ENCODE measurements at places on chromosomes 12 and 14.

DNA sequence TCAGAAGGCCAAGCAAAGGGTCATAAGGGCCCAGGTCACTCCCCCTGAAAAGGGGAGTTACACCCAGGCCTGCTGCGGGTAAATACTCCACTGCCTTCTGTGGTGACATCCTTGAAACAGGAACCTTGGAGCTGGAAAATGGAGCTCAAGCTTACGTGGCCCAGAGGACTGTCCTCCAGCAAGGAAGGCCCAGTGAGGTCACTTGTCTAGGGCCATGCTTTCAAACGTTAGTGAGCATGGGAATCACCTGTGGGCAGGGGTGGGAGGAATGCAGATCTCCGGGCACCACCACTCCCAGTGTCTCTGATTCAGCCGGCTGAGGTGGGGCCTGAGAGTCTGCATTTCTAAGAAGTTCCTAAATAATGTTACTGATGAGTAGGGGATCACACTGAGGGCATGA lies 140.5 kb upstream of the CCND2 start:
- no peak for DNase-seq

GRCh38 chr14:49992448-49992847 lies 99.6 kb downstream of the ARF6 start:
- no peak for DNase-seq

- DNase-seq = no peak
These were observed 16.4 kb downstream of the ARID2 start for GRCh38 chr12:45745861-45746277.

- no peak for DNase-seq
These were observed 301.9 kb downstream of the CCER1 start for GRCh38 chr12:90653040-90653439.

DNA sequence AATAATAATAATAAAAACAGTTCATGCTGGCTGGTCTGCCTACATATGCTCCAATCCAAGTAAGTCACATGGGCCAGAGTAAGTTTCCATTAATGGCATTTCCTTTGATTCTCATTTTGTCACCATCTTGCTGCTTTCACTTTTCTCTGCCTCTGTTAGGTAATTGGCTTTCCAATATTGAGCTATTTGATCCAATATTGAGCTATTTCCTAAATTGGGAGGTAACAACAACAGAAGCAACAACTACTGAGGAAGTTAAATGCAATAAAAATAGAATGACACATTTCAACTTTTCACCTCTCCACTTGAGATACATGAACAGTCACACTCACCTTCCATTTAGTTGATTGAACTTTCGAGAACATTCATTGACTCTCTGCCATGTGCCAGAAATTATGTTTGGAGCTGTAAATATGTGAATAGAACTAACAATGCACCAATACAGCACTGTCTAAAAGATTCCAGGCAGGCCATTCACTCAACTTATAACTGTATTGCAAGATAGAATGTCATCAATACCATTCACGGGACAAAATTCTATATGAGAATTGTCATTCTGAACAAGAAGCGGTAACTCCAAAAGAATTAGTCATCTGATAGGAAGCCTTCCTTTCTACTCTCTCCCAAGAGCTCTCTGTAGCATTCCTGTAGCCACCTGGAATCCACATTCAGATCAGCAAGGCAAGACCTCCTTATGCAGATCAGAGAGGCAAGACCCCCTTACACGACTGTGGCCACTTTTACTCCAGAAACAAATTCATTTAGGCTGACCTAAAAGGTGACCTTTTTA lies 136.4 kb downstream of the PHLDA1 start:
- no peak for DNase-seq

DNA sequence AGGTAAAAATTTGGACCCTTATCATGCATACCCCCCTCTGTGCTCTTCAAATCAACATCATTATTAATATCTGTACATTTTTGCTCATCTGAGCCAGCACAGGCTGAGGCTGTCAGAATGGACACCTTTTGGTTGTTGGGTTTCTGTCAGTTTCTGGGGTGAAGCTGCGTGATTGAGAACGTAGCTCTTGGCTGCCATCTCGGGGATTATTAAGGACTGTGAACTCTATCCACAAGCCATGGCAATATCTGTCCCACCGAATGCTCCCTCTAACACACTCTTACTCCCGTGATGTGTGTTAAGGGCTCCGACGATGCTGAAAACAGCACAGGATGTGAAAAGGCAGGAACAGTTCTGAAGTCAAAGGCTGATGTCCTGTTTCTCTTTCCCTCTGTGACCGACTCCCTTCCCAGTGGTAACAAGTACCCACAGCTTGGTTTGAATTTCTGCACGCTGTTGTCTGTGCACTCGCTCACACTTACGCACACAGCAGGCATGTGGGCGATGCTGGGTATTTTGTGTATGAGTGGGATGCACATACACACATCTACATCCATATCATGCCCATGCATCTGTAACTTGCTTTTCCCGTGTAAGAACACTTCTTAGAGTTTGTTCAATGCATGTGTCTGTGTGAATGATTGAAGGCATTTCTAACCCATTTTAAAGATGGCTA lies 405.6 kb downstream of the TMEM121 start:
- no peak for DNase-seq

- no peak for DNase-seq
These were observed 14.6 kb upstream of the ATP2A2 start for GRCh38 chr12:110266381-110266960.

DNA sequence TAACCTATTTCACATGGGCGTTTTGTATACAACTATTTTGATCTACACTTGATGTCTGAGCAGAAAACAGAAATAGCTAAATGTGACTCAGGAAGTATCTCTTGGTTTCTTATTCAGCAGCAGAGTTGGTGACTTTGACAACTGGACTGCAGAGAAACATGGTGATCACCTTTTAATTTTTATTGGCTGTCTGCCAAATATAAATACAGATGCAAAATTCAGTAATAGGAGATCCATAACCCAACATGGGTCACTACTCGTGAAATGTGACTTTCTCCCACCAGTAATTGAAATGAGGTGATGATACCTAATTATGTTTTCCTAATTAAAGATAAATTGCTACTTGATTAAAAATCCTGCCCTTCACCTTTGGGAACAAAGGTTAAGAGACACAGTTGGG lies 487.1 kb downstream of the NELL2 start:
- DNase-seq = no peak

GRCh38 chr12:32024884-32025592 lies 65.8 kb downstream of the RESF1 start:
- no peak for DNase-seq

GRCh38 chr12:131916306-131917138 lies 12.6 kb upstream of the PUS1 start:
- no peak for DNase-seq

- no peak for DNase-seq
These were observed 368.6 kb downstream of the BCL11B start for GRCh38 chr14:98903371-98903770.

GRCh38 chr12:55842681-55843429 lies at the start of gene MMP19:
Gene MMP19, minus strand, starts transcription at chr12:55842936. Its CDS starts 106 bp downstream, at chr12:55842830.
- DNase-seq = no peak
